ENCODE measurements at places on chromosomes 2 and 18.

DNA sequence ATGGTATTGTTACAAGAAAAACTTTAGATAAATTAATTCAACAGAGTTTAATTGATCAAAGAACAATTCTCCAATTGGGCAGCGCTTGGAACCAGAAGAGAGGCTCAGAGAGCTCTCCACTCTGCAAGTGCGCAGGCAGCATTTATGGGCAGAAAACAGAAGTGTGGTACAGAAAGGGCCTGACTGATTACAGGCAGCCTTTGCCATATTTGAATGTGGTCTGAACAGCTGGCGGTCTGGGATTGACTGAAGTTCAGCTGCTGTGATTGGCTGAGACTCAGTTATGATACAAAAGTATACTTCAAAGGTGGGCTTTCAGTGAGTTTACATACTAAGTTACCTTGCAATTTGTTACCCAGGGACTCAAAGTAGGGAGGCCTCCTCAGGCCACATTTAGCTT lies 301.3 kb upstream of the ID2 start:
- peak; percentile 48 for DNase-seq

DNA sequence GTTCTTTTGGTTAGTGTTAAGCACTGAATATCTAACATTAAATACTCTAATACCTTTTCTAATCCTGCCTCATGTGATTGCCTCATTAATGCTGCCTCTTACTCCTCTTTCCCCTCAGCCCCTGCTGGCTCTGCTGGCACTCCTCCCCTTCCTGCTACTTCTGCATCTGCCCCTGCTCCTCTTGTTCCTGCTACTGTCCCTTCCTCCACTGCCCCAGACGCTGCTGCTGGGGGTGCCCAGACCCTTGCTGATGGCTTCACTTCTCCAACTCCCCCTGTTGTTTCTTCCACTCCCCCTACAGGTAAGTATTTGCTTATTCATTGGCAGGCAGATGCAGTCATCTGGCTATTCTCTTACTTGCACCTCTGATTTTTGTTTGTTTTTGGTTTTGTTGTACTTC lies 68.5 kb downstream of the ABI2 start:
- no peak for DNase-seq

- no peak for DNase-seq
Measured at GRCh38 chr2:71891155-71891554, 256.5 kb downstream of the CYP26B1 start.

- DNase-seq, result no peak
Measured at GRCh38 chr18:44537526-44537925, 143.2 kb upstream of the SETBP1 start.

GRCh38 chr2:54772531-54772930 lies 49.1 kb downstream of the EML6 start:
- no peak for DNase-seq

GRCh38 chr2:163943403-163944346 lies 207.9 kb upstream of the FIGN start:
- DNase-seq, result no peak

DNA sequence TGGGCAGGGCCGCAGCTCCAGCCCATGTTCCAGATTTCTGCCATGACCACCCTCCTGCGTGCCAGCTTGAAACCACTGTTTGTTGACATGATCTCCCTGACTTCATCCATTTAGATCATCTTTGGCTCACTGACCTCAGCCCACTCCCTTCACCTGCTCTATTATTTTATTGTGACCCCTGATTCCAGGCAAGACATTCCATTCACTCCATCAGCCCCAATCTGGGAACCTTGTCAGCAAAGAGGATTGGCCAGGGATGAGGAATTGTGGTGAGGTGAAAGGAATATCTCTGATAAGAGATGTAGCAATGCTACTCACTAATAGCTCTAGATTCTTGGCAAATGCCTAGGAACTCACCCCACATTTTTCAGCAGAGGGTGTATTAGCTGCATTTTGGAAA lies 174.2 kb downstream of the TMEM247 start:
- DNase-seq, result no peak

GRCh38 chr2:200905618-200906296 lies 16.6 kb downstream of the NIF3L1 start:
- DNase-seq, result peak; percentile 64
